ENCODE measurements at places on chromosomes 11 and 22.

GRCh38 chr11:19101796-19102520 is 15.0 kb upstream of the ZDHHC13 start:
- peak; percentile 78 for ATAC-seq

DNA sequence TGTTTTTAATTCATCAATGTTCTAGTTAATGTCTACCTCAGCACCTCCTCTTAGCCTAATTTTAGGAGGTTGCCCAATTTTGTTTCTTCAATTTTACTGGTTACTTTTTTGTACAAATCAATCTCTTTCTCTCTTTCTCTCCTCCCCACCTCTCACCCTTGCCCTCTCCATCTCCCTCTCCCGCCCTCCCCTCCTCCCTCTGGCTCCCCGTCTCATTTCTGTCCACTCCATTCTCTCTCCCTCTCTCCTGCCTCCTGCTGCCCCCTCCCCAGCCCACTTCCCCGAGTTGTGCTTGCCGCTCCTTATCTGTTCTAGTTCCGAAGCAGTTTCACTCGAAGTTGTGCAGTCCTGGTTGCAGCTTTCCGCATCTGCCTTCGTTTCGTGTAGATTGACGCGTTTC is 40.9 kb upstream of the NNMT start:
- no peak for ATAC-seq

DNA sequence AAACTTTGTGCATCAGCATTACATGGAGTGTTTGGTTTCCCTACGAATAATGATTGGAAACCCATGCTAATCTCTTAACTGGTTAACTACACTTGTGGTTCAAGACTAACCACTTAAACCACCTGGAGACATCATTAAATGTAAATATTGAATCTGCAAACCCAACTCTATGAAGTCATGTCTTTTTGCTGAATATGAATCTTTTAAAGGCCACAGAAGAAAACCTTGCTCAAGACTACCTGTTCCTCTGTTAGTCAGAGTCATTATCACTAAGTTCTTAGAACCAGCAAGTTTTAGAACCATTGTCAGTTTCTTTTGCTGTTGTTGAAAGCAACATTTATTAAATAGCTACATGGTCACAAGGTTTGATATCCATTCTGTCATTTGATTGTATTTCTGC is 70.7 kb downstream of the SIK2 start:
- ATAC-seq, result no peak

GRCh38 chr22:36649066-36649465 is 54.5 kb downstream of the CACNG2 start:
- no peak for ATAC-seq

- ATAC-seq, result no peak
Observed at GRCh38 chr22:45127866-45128265, 35.9 kb upstream of the NUP50 start.

DNA sequence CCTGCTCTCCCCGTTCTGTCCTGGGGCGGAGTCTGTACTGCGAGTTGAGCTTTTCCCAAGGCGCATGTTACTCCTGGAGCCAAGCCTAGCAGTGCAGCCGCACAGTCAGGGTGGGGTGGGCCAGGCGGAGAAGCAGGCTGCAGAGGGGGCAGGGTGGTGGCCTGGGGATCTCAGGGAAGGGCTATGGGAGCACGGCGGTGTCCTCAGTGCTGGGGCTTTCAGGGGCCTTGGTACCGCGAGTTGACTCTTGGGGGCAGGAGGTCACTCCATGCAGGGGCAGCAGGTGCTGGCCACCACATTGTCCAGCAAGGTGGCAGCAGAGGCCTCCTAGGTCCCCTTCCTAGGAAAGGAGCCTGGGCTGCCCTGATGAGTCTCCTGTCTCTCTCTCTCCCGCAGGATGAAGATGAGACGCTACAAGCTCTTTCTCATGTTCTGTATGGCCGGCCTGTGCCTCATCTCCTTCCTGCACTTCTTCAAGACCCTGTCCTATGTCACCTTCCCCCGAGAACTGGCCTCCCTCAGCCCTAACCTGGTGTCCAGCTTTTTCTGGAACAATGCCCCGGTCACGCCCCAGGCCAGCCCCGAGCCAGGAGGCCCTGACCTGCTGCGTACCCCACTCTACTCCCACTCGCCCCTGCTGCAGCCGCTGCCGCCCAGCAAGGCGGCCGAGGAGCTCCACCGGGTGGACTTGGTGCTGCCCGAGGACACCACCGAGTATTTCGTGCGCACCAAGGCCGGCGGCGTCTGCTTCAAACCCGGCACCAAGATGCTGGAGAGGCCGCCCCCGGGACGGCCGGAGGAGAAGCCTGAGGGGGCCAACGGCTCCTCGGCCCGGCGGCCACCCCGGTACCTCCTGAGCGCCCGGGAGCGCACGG is 14.9 kb upstream of the MIEF1 start:
- no peak for ATAC-seq
